ENCODE measurements at places on chromosomes 2 and 18.
A peak's percentile ranks its signal among the peaks of the same experiment; 100 is the strongest.

DNA sequence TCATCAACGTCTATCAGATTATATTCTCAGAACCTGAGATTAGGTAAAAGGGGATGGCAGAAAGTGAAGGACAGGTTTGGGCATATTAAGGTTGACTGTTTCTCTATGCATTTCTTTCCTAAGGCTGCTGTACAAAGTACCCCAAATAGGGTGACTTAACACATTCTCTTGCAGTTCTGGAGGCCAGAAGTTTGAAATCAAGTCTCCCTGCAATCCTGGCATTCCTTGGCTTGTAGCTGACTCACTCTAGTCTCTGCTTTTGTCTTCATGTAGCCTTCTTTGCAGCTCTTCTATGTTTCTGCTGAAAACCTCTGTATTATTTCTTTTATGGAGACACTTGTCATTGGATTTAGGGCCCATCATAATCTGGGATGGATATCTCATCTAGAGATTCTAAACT lies 364.3 kb downstream of the PLCL1 start:
- DNase-seq, result no peak

- DNase-seq, result no peak
Observed at GRCh38 chr2:13585732-13586131, 869.0 kb downstream of the TRIB2 start.

GRCh38 chr2:66509326-66509811 lies 74.4 kb downstream of the MEIS1 start:
- DNase-seq, result no peak

DNA sequence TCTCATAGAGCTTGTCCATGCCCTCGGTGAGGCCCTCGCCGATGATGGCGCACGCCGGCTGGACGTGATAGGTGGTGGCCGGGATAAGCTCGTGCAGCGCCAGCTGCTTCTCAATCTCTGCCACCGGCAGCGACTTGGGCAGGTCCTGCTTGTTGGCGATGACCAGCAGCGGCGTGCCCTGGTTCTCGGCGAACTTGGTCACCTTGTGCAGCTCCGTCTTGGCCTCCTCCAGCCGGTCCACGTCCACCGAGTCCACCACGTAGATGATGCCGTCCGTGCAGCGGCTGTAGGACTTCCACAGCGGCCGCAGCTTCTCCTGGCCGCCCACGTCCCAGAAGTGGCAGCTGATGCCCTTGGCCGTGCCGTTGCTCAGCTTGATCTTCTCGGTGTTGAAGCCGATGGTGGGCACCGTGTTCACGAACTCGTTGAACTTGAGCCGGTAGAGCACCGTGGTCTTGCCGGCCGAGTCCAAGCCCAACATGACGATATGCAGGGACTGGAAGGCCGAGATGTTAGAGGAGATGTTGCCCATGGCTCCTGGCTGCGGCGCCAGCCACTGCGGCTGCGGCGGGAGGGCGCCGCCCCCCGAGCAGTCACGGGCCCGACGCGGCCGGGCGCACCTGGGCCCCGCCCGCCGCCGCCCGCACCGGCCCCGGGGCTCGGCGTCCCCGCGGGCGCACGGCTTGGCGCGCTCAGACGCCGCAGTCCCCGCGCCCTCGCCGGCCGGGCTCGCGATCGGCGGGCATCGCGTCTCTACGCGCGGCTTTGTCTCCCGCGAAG lies 636 bp downstream of the ARL4C start:
- DNase-seq, result peak; percentile 40

DNA sequence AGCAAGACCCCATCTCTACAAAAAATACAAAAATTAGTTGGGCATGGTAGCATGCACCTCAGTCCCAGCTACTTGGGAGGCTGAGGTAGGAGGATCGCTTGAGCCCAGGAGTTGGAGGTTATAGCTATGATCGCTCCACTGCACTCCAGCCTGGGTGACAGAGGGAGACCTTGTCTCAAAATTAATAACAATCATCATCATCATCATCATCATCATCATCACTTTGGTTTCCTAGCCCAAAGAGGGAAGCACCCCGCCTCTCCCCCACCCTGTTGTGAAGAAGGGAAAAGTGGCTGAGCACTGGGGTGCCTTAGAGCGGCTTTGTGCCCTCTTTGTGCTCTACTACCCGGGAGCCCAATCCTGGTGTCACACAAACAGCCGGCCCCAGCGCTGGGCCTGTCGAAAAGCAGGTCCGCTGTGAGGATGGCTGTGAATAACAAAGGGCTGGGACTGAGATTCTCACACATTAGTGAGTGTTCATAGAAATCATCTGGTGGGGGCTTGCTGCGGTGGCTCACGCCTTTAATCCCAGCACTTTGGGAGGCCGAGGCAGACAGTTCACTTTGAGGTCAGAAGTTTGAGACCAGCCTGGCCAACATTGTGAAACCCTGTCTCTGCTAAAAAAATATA lies 42.6 kb upstream of the ASXL2 start:
- DNase-seq, result no peak

DNA sequence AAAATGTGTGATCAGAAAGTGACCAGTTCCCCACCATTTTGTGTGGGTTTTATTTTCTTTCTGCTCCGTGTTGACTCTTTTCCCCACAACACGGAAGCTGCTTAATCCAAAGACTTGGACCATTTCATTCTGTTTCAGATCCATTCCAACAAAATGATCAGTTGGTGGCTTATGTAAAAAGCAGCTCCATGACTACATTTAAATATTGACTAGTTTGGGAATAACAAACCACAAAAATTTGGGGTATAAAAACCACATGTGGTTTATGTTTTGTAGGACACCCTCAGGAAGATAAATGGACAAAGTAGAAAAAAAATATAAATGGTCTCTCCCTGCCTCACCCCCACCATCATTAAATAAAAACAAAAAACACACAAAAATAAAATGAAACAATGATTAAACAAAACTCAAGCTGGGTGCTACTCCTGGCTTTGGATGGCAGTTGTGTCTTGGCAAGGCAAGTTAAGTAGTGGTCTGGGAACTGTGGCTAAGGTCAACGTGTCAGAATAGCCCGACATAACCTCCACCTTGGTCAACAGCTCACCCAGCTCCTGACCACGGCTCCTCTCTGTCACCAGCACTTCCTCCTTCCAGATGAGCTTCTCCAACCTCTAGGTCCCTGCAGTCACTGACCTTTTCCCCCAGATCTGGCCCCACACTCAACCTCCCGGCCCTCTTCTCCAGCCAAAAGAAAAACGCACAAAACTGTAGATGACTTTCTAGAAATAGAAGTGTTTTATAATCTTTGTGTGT lies 12.8 kb upstream of the WIPF1 start:
- DNase-seq, result no peak

GRCh38 chr2:150526006-150526405 lies 38.5 kb upstream of the RND3 start:
- DNase-seq, result no peak

- peak; percentile 85 for DNase-seq
Observed at GRCh38 chr2:178908810-178909209, 101.6 kb upstream of the TTN start.

DNA sequence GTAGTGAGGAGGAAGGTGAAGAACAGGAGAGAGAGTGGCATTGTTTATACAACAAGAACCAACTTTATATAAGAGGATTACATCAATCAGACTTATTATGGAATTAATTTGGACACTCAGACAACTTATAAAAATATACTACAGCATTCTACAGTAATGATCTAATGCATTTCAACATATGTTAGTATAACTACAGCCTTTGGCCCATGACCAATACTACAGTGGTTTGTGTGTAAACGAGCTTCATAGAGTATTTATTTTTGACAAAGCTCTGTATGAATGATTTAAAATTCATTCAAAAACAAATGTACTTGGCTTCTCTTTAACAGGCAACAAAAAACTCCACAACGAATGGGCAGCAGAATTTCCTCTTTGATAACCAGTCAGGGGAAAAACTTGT lies 72.8 kb downstream of the ZNF521 start:
- peak; percentile 57 for DNase-seq

GRCh38 chr18:24300703-24301102 lies 96.9 kb downstream of the OSBPL1A start:
- DNase-seq, result no peak

DNA sequence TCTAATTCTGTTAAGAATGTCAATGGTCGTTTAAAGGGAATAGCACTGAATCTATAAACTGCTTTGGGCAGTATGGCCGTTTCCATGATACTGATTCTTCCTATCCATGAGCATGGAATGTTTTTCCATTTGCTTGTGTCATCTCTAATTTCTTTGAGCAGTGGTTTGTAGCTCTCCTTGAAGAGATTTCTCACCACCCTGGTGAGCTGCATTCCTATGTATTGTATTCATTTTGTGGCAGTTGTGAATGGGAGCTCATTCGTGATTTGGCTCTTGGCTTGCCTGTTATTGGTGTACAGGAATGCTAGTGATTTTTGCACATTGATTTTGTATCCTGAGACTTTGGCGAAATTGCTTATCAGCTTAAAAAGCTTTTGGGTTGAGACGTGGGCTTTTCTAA lies 38.3 kb upstream of the WDR75 start:
- DNase-seq, result no peak

DNA sequence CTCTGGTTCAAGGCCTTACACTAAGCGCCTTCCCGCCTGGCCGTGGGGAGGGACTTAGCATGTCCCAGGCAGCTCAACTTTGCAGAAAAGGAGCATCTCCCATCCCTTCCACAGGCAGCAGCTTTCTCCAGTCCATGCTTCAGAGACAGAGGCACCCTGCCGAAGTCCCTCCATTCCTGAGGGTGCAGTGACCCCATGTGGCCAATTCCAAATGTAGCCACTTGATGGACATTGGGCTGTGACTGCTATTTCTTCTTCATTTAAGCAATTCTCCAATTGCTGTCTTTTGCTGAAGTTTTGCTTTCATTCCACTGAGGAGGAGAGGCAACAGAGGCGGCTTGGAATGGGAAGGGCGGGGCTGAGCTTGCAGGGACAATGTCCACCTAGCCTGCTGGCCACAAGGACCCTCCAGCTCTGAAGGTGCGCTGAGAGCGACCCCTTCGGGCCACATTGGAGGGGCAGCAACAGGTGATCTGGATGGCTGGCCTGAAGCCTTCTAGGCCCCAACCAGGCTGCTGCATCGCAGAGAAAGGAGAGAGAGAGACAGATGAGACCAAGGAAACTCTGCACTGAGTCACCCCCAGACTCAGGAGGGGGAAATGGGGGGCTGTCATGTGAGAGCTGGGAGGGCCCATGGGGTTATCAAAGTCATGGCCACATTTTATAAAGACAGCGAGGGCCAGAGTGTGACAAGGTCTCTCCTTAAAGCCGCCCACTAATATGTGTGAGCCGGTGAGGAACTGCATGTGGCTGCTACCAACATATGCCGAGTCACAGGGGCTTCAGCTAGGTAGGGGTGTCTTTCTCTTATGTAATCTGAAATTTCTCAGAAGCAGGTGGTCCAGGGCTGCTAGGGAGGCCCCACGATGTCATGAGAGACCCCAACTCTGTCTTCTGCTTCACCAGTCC lies 61.3 kb downstream of the LONRF2 start:
- DNase-seq, result peak; percentile 91

- no peak for DNase-seq
Observed at GRCh38 chr2:64327129-64327509, 126.8 kb upstream of the LGALSL start.

DNA sequence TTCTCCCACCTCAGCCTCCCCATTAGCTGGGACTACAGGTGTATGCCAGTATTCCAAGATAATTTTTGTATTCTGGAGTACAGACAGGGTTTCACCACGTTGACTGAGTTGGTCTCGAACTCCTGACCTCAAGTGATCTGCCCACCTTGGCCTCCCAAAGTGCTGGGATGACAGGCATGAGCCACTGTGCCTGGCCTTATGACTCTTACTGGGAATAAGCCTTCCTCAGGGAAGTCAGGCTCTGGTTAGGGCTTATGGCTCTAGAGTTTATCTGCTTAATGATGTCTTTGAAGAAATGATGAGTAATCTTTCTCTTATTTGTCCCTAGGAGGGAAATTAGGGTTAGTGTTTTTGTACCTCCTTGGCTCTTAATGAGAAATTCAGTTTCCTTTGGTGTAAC lies 187.7 kb downstream of the FAM210A start:
- DNase-seq, result no peak

DNA sequence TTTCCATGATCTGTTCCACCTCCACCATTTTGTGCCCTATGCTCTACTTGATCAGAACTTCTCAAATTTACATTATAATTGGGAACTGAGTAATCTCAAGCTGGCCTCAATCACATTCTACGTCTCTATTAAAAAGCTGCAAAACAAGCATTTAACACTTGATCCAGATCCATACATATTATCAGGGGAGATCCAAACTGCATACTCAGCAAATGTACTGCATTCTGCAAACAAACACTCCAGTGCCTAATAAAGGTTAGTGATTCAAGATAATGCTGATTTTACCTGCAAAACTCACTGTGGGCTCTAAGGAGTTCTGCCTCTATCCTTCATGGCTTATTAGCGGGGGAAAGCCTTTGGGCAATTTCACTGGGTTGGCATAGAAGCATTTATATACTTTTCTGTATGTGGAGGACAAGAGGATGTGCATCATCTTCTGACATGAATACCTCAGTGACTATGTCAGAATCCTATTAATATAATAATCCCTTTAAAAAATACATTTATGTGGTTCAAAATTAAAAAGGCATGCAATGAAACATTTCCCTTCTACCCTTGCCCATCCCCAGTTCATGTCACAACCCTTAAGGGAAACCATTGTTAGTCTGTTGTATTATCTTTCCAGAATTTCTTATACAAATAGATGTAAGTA lies 40.2 kb downstream of the GALNT14 start:
- DNase-seq, result no peak

DNA sequence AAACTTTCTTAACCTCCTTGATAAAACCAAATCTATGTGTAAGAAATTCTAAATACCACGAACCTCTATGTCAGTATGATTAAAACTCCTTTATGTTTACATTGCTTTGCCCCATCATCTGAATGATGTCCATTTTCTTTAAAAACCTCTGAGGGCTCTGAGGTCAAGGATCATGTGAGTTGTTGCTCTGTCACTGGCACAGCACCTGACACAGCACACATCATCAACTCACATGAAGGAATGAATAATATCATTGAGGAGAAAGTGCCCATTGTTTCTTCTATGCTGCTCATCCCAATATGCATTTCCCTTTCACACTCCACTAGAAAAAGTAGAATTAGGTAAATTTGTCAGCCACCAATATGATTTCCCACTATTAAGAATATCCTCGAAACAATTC lies 1178.7 kb upstream of the NRXN1 start:
- DNase-seq, result no peak

DNA sequence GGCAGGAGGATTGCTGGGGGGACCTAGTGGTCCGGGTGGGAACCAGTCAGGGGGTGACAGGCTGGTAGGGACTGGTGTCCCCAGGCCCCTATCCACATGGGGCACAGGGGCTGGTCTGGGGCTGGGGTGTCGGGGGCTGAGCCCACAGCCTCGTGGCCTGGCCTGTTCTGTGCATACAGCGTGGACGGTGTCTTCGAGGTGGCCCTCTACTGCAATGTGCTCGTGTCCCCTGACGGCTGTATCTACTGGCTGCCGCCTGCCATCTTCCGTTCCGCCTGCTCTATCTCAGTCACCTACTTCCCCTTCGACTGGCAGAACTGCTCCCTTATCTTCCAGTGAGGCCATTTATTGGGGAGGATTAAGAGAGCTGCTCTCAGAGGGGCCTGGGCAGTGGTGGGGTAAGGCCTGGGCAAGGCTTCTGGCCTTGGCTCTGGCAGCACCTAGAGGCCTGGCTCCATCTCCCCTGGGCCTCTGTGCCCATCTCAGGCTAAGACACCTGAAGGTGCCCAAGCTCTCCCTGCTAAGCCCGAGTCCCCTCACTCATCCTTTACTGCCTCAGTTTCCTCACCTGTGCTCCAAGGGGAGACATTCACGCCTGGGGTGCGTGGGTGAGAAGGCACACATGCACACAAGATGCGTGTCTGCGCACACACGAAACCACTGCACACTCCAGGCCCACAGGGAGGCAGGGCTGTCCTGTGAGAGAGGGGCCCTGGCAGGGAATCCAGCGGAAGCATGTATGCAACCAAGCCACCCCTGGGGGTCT lies 1.9 kb downstream of the CHRNG start:
- DNase-seq, result no peak
